NCI-H2081 treated with DMSO at 0.1 percent for 48 hours (cell line): ENCODE measurements at places on chromosomes 16 and 17.

GRCh38 chr17:36545465-36546417 lies 1.0 kb downstream of the GGNBP2 start:
- peak; percentile 90 for DNase-seq

- no peak for DNase-seq
Measured at GRCh38 chr17:36135465-36135864, 31.8 kb downstream of the CCL4 start.

DNA sequence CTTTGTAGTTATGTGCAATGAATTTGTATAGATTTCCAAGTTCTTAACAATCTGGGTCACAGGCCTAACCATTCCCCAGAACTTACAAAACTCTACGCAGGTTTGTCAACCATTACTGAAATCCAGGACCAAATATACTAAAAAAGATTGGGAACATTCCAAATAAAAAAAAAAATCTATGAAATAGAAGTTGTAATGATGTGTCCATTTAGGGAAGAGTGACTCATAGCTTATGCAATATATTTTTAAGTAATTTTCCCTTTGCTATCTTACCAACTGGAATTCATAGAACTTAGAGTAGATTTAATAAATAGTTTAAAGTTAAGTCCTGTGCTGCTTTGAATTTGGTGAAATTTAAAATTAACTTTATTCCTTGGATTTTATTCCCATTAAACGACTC lies 393.2 kb downstream of the PMP22 start:
- no peak for DNase-seq

GRCh38 chr16:78679546-78679945 lies 580.1 kb downstream of the WWOX start:
- DNase-seq = no peak
